ENCODE measurements at places on chromosomes 16 and 17. TPM values are rescaled to one million over a fixed set of nuclear protein-coding genes. Genes with fewer than 3 reads are reported as not detected.
A peak's percentile ranks its signal among the peaks of the same experiment; 100 is the strongest.

DNA sequence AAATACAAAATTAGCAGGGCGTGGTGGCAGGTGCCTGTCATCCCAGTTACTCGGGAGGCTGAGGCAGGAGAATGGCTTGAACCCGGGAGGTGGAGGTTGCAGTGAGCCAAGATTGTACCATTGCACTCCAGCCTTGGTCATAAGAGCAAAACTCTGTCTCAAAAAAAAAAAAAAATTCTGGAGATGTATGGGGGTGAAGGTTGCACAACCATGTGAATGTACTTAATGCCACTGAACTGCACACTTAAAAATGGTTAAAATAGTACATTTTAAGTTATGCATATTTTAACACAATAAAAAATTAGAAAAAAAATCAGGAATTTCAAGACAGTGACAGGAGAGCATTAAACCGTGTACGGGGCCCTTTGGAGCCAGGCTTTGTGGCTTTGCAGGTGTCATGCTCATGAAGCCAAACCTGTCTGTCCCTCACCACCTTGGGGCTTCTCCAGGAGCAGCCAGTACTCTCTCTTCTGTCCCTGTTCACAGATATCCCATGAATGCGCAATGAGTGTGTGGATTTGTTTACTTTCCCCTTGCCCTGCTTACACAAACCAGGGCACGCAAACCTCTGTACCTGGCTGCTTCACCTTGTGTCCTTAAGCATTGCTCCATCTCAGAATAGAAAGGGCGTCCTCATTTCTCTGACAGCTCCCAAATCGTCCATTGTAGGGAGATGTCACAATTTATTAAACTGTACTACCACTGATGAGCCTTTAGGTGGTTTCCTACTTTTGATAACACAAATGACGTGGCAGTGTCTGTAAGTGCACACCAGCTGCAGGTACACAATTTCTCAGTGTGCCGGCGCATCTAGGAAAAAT, 58.2 kb upstream of the CBX4 start:
- no peak overlapping the region for H3K27ac ChIP-seq
- no peaks in the 10 kb centered on the region for H3K27me3 ChIP-seq
- no peaks in the 10 kb centered on the region for H3K36me3 ChIP-seq
- no peak overlapping the region for H3K4me3 ChIP-seq
- no peaks in the 10 kb centered on the region for H3K4me1 ChIP-seq
- DNase-seq = no peak

GRCh38 chr17:34412965-34413441, 50.0 kb upstream of the CCL1 start:
- H3K4me3 ChIP-seq = no peak overlapping the region
- no peaks in the 10 kb centered on the region for H3K4me1 ChIP-seq
- H3K27ac ChIP-seq = no peak overlapping the region
- H3K27me3 ChIP-seq = peaks cover 20% of the 10 kb centered on the region
- H3K36me3 ChIP-seq = no peaks in the 10 kb centered on the region

- H3K27ac ChIP-seq = no peak overlapping the region
- H3K27me3 ChIP-seq = peaks cover 5% of the 10 kb centered on the region
- H3K4me3 ChIP-seq = peak overlapping the region; percentile 46
These were observed 275.3 kb downstream of the PARN start for GRCh38 chr16:14354561-14355351.

GRCh38 chr17:4049546-4049945, 85.3 kb upstream of the ATP2A3 start:
- peaks cover 13% of the 10 kb centered on the region for H3K4me1 ChIP-seq
- no peaks in the 10 kb centered on the region for H3K27me3 ChIP-seq
- peaks cover 46% of the 10 kb centered on the region for H3K36me3 ChIP-seq

DNA sequence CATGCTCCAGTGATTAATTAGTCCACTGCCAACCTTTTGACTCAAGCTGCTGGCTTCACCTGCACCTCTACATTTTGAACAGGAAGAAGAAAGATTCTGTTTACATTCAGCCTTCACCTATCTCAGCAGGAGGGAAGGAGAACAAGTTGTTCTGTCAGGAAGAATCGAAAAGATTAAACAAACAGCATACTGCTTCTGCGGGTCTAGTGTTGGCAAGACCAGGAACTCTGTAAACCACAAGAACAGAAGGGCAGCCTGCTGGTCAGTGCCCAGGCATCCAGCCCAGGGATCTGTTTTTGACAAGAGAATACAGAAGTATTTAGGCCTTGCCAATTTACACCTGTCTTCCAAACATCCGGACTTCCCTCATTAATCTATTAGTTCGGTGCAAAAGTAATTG, 189.7 kb downstream of the CHD9NB start:
- H3K4me1 ChIP-seq = no peaks in the 10 kb centered on the region
- DNase-seq = no peak
- no peaks in the 10 kb centered on the region for H3K36me3 ChIP-seq
- no peak overlapping the region for H3K27ac ChIP-seq
- no peaks in the 10 kb centered on the region for H3K27me3 ChIP-seq

Gene CCL4
- 4.6 TPM for total RNA-seq

Gene SLC35G6
- not detected for total RNA-seq

All from activated naive CD4-positive, alpha-beta T cell treated with anti-CD3 and anti-CD28 coated beads for 36 hours (primary cell).